Sciatic nerve (tissue), 2 donors: ENCODE measurements at places on chromosomes 16 and 17. TPM values are rescaled to one million over a fixed set of nuclear protein-coding genes. Genes with fewer than 3 reads are reported as not detected.

EVPLL gene
- total RNA-seq = not detected

CHST5 gene
- 0.27 TPM for total RNA-seq

CTF1 gene
- 13.3 TPM for total RNA-seq

SAMD14 gene
- 2.5 TPM for total RNA-seq

HSD11B2 gene
- total RNA-seq = 0.53 TPM

ZACN gene
- not detected for total RNA-seq

KRTAP4-5 gene
- not detected for total RNA-seq

PERCC1 gene
- total RNA-seq = not detected

WSCD1 gene
- 4.8 TPM for total RNA-seq

C1QL1 gene
- 6.0 TPM for total RNA-seq

SLFN13 gene
- total RNA-seq = 33.8 TPM

CX3CL1 gene
- total RNA-seq = 21.3 TPM

CIITA gene
- total RNA-seq = 51.9 TPM

B4GALNT2 gene
- 0.13 TPM for total RNA-seq

FOXN1 gene
- total RNA-seq = not detected

FA2H gene
- 52.2 TPM for total RNA-seq

LLGL1 gene
- 21.4 TPM for total RNA-seq
